ENCODE measurements at places on chromosomes 4 and X. TPM values are rescaled to one million over a fixed set of nuclear protein-coding genes. Genes with fewer than 3 reads are reported as not detected.
A peak's percentile ranks its signal among the peaks of the same experiment; 100 is the strongest.

Gene ASB5
- polyA plus RNA-seq, result not detected

Gene SCRG1
- not detected for polyA plus RNA-seq

Gene STX18
- polyA plus RNA-seq, result 23.8 TPM

Gene ADRA2C
- polyA plus RNA-seq, result 0.13 TPM

Gene C1GALT1C1
- 12.2 TPM for polyA plus RNA-seq

Gene OTUD6A
- polyA plus RNA-seq, result not detected

Gene ATRX
- 4.0 TPM for polyA plus RNA-seq

Gene UGT2B11
- polyA plus RNA-seq, result not detected

Gene CRLF2
- polyA plus RNA-seq, result not detected

Gene CCDC120
- 7.3 TPM for polyA plus RNA-seq

- DNase-seq, result peak; percentile 57
Observed at GRCh38 chrX:7432901-7433300, 284.9 kb upstream of the PUDP start.

DNA sequence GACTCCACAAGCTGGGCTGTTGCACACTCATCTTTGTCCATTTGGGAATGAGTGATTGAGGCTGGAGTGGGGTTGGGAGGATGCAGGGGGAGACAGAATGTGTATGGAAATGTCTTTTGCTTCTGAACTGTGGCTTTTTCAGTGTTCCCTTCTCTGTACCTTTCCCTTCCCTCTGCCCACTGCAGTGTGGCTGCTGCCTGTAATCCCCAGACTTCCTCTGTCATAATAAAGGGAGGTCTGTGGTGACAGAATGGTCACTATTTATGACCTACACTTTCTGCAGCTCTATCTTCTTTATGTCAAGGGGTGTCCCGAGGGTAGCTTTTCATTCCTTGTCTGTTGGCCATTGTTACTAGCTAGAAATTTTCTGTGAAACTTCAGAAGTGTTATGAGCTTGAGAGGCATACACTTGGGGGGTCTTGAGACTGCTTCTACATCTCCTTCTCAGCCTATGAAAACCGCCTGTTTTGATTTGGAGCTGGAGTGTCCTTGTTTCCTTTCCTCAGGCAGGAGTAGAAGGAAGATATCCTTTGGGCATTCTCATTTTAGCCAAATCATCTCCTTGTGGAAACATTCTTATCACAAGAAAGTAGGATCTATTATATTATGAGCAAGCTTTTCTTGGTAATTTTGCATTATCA, 63.0 kb downstream of the ANK2 start:
- DNase-seq, result no peak

DNA sequence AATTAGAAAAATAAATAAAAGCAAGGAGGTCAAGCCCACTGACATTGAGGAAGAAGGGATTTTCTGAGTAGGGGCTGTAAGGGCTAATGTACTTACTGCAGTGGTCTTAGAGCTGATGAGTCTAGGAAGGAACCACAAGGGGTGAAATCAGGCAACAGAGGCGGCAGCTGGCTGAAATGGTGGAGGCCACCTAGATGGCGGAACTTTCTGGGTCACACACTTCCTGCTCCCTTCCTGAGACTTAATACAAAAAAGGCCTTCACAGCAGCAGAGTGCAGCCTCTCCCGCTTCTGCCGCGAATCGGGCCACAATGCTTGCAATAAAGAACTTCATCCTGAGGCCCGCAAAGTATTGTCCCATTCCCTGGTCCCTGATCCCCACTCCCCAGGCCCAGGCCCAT, 15.4 kb downstream of the SNX12 start:
- no peak for DNase-seq

DNA sequence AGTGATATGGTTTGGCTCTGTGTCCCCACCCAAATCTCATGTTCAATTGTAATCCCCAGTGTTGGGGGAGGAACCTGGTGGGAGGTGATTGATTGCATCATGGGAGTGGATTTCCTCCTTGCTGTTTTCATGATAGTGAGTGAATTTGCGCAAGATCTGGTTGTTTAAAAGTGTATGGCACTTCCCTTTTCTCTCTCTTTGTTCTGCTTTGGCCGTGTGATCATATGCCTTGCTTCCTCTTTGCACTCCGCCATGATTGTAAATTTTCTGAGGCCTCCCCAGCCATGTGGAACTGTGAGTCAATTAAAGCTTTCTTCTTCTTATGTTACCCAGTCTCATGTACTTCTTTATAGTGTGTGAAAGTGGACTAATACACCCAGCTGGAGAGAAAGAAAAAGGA, 113.0 kb upstream of the AADAT start:
- DNase-seq, result no peak

DNA sequence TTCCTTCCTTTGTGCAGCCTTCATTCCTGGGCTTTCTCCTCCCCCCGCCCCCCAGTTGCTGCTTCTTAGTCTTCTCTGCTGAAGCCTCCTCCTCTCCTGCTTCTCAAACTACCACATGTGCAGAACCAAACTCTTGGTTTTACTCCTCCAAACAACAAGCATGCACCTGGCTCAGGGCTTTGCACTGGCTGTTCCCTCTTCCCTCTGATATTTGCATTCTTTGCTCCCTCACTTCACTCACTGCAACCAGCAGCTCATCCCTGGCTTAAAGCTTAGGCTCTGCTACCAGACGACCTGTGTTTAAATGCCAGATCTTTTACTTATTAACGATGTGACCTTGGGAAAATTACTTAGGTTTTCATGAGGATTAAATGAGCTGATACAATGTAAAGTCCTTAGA, 51.4 kb downstream of the MED28 start:
- no peak for DNase-seq

GRCh38 chr4:141833209-141833608, 196.8 kb downstream of the IL15 start:
- no peak for DNase-seq

GRCh38 chr4:155590796-155591585, 75.7 kb upstream of the GUCY1A1 start:
- DNase-seq, result no peak

- no peak for DNase-seq
Observed at GRCh38 chrX:19761554-19762295, 125.7 kb downstream of the SH3KBP1 start.

GRCh38 chrX:149825424-149825823, 43.7 kb downstream of the MAGEA9 start:
- no peak for DNase-seq

DNA sequence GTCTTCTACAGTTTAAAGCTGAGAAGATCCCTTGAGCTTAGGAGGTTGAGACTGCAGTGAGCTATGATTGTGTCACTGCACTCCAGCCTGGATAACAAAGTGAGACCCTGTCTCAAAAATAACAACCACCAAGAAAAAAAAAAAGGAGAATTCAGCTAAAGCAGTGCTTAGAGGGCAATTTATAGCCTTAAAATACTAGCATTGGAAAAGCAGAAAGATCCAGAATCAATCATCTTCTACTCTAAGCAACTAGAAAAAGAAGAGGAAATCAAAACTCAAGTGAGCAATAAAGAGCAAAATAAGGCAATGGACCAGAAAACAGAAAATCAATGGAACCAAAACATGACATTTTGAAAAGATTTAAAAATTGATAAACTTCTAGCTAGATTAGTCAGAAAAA, 639 bp upstream of the PI4K2B start:
- DNase-seq, result no peak

GRCh38 chrX:118353081-118353850, 7.4 kb downstream of the WDR44 start:
- DNase-seq, result peak; percentile 47

GRCh38 chrX:134244043-134244442, 7.1 kb downstream of the CCDC160 start:
- peak; percentile 17 for DNase-seq

DNA sequence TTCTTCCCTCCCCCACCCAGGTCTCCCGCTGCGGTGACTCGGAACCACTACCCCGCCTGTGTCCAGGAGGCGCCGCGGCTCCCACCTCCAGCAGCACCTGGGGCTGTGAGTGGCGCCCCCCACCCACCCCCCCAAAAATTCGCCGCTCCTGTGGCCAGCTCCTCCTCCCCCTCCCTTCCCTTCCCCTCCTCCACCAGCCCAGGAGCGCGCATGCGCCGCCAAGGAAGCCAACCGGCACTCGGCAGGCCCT, 278 bp downstream of the CLOCK start:
- no peak for DNase-seq

DNA sequence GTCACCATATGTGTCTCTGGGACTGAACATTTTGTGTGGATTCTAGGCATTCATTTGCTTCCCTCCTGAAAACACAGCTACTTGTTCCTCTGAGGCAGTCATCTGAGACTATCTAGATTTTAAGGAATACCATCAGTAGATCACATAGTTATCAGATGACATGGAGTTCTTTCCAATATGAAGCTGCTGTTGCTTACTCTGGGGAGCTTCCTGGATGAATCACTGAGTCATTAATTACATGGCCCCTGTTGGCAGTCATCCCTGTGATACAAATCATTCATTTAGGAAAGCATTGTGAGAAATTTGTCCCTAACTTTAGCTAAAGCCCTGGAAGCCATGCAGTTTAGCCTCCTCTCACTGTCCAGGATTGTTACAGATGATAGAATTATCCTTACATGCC, 98.2 kb upstream of the ARSJ start:
- DNase-seq, result peak; percentile 78

GRCh38 chr4:24809376-24809775, 14.0 kb downstream of the SOD3 start:
- no peak for DNase-seq

- no peak for DNase-seq
Observed at GRCh38 chr4:2827874-2828751, 15.5 kb upstream of the ADD1 start.

DNA sequence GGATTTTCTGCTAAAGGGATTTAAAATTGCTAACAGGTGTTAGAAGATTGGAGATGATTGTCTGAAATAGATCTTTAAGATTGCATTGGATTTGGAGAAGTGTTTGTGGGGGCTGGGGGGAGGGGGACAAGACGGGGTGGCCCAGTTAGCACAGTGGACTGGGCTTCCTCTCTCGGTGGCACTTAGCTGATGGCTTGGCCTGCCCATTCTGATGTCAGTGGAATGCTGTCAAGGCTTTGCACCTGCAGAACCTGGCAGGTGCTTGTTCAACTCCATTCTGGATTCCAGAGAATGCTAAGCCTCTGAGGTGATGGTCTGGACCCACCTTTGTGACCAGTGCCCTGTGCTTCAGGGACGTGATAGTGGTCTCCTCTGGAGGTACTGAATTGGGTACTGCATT, 43.7 kb downstream of the ADD1 start:
- DNase-seq, result no peak

GRCh38 chrX:133549295-133549933, 134.1 kb upstream of the GPC4 start:
- DNase-seq, result no peak

- no peak for DNase-seq
Observed at GRCh38 chr4:183936047-183936446, 30.9 kb downstream of the STOX2 start.

GRCh38 chr4:113884655-113885054, 94.8 kb downstream of the ARSJ start:
- DNase-seq, result no peak

GRCh38 chr4:1154523-1155182, 17.7 kb downstream of the SPON2 start:
- DNase-seq, result no peak

- no peak for DNase-seq
Observed at GRCh38 chrX:150456941-150457340, 93.8 kb downstream of the MAMLD1 start.

GRCh38 chr4:47838445-47838844, 578 bp upstream of the CORIN start:
- DNase-seq, result peak; percentile 11

- DNase-seq, result no peak
Observed at GRCh38 chr4:686413-687040, 2.4 kb downstream of the SLC49A3 start.

DNA sequence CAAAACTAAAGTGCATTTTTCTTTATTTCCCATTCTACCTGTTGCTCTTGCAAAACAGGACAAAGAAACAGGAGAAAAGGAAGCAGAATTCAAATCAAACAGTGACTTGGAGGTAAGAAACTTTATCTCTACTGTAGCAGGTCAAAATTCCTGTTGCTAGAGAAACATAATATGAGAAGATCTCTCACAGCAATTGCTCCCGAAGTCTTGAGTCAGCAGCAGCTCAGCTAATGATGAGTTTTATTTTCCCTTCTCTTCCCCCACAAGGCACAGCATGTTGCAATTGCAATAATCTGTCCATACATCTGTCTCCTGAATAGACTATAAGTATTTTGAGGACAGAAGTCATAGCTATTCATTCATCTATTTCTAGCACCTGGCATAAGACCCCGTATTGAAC, 112.7 kb downstream of the CLNK start:
- no peak for DNase-seq

DNA sequence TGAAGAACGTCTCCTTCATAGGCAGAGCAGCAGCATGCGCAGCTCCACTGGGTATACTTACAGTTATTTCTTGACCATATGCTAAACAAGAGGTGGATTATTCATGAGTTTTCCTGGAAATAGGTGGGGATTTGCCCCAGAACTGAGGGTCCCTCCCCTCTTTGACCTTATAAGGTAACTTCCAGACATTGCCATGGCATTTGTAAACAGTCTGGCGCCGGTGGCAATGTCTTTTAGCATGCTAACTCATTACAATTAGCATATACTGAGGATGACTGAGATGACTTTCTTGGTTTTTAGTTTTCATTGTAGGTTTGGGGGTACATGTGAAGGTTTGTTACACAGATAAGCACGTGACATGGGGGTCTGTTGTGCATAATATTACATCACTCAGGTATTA, 97.3 kb downstream of the MTNR1A start:
- DNase-seq, result no peak

- DNase-seq, result no peak
Observed at GRCh38 chr4:113701169-113701568, 60.4 kb downstream of the CAMK2D start.

DNA sequence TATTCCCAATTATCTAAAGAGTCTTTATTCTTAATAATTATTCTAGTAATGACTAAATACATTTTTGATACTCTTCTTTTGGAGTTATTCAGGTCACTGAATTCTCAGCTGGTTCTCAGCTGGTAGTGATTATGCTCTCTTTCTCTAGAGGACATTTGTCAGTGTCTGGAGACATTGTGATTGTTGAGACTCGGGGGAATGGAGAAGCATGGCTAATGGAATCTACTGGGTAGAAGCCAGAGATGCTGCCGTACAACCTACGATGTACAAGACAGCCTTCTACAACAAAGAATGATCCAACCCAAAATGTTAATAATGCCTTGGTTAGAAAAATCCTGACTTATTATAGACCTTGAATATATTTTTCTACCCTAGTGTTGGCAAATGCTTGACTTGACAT, 149.2 kb upstream of the ANKRD50 start:
- no peak for DNase-seq
